HTR-8/SVneo (cell line): ENCODE measurements at places on chromosomes 5 and 9.

- no peak for DNase-seq
Measured at GRCh38 chr9:87206064-87206661, 258.9 kb upstream of the GAS1 start.

- peak; percentile 12 for DNase-seq
Measured at GRCh38 chr9:70340572-70340971, 73.9 kb downstream of the KLF9 start.

DNA sequence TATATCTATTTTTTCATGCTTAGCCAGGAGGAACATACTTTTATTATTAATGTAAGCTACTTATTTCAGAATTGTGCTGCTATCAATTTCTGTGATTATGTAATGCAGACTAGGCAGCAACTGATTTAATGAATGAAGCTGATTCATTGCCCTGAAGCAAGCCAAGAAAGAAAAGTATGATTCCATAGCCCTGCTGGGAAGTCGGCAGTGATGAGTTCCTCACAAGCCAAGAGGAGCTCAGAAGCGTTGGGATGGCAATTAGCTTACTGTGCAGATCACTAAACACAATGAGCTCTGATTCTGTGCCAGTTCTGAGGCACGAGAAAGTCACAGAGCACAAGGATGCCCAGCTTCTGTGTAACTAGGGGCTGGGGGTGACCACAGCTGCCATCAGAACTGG, 254.3 kb upstream of the KLF9 start:
- DNase-seq = no peak

GRCh38 chr5:13378091-13378490, 566.4 kb downstream of the DNAH5 start:
- peak; percentile 42 for DNase-seq

GRCh38 chr5:74326571-74327338, 313.8 kb downstream of the ENC1 start:
- peak; percentile 81 for DNase-seq

- no peak for DNase-seq
Measured at GRCh38 chr5:162119801-162120200, 52.2 kb downstream of the GABRG2 start.

DNA sequence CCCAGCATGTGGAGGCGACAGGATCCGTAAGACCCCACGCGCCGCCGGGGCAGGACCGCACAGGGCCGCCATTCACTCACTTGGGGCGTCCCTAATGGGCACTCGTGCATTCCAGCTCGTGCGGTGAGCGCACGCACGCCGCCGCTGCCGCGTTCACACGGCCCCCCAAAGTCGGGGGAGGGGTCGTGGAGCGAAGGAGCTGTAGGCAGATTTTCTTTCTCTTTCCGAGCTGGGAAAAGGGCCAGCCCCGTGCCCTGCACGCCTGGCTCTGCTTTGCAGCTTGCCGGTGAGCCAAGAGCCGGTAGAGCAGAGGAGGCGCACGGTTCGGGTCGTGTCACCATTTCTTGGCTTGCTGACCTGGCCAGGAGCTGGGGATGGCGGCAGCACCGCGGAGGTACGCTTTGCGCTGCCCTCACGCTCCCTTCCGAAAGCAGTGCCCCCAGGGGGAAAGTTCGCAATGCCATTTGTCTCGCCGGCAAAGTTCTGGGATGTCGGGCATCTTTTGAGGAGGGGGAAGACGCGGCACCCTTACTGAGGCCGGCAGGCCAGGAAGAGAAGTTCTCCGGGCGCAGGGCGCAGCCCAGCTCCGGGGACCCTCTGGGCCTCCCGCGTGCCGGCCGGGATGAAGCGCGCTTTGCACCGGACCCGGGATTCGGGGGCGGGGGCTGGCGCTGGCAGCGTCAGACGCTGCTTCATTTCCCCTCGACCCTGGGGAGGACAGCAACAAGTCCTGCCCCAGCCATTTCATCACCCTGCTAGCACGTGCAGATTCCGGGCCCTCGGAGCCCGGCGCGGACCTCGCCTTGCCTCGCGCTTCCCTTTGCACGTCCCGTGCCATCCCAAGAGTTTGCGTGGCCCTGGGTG, 898 bp downstream of the STC2 start:
- DNase-seq = peak; percentile 29

DNA sequence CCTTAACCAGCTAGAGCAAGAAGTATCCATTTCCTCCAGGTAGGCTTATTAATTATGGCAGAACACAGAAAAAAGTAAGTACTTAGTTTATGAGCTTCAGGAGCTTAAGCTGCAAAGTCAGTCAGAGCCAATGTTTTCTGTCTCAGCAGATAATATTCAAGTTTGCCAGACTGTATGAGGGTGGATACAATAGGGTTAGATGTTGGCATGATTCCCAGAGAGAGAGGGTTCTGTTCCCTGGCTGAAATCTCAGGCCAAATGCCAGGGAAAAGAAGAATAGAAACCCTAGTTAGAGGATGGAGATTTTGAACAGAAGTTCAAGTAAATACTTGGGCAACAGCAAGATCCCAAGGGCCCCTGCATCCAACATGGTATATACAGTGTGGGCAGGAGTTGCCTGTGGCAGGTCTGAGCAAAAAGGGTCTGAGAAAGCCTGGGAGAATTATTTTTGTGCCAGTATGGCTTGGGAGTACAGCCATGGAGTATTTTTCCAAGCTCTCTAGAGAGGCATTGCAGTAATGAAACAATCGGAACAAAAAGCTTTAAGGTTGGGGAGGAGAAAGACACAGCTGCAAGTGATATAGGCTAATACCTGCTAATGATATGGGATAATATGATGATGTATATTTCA, 31.0 kb upstream of the ISOC1 start:
- no peak for DNase-seq

DNA sequence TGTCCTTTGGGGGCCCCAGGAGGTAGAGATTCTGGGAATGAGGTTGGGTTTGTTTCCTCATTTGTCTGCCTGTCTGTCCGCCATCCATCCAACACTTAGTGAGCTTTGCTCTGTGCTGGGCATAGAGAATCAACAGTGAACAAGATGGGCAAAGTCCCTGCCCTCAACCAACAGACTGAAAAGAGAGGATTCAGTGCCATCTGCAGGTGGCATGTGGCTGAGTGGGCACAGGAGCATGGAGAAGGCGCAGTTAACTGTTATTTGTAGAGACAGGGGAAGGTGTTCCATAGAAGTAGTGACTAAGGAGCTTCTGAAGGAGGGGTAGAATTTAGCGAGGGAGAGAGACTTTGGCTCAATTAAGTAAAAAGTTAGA, 23.1 kb downstream of the POLR1E start:
- no peak for DNase-seq

GRCh38 chr9:22102146-22103053, 93.3 kb upstream of the CDKN2B start:
- DNase-seq = no peak

- no peak for DNase-seq
Measured at GRCh38 chr9:78144008-78144381, 91.9 kb upstream of the CEP78 start.

GRCh38 chr5:40437452-40437861, 242.3 kb upstream of the PTGER4 start:
- DNase-seq = peak; percentile 43

DNA sequence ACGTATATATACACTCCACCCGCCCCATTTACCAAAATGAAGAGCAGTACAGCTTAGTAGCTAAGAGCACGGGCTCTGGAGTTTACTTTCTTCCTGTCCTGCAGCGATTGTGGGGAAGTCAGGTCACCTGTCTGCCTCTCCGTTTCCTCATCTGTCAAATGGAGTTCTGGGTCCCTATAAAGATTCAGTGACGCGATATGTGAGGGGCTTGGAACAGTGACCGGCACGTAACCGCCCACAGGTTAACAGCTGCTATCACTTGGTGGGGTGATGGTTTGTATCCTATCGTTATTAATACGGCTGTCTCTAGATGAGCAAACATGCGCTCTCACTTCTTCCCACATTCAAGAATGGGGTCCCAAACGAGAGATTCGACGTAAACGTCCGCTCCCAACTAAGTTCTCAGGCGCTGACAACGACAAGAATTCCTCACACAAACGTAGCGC, 426 bp downstream of the FAM114A2 start:
- DNase-seq = no peak
